ENCODE measurements at places on chromosomes 12 and 14.
A peak's percentile ranks its signal among the peaks of the same experiment; 100 is the strongest.

DNA sequence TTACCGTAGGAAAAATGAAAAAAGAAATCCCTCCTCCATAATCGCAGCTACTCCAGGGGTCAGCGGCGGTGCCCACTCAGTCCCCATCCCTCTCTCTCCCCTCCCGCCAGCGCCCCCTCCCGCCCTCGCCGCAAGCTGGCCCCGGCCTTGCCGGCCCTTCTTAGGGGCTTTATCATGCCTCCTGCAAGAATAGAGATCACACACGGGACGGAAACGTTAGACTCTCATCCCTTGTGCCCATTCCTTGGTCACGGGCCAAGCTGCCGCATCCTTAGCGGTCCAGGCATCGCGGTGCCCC is 692 bp upstream of the COX14 start:
- no peak for DNase-seq

- DNase-seq, result no peak
Measured at GRCh38 chr12:30092983-30093617, 309.4 kb upstream of the TMTC1 start.

GRCh38 chr14:99272899-99273765 is 1.1 kb upstream of the BCL11B start:
- peak; percentile 77 for DNase-seq

DNA sequence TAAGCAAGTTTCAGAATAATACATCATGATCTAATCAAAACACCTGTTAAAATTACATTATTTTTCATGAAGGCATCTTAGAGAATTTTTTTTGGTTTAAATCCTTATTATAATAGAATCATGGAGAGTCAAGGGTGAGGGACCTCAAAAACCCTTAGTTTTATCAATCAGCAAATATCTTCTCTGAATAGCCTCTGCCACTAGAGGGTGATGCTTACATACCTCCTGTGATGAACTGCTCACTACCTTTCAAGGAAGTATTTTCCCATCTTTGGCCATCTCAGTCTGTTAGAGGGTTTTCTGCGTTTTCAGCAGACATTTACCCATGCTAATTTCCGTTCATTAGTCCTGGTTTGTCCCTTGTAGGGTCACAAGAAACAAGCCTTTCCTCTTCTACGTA is 200.2 kb downstream of the TRHDE start:
- no peak for DNase-seq

- no peak for DNase-seq
Measured at GRCh38 chr14:100606687-100607610, 19.7 kb upstream of the BEGAIN start.

- DNase-seq, result peak; percentile 70
Measured at GRCh38 chr14:80434574-80435321, 223.4 kb upstream of the DIO2 start.

GRCh38 chr12:11787933-11788849 is 138.7 kb downstream of the ETV6 start:
- no peak for DNase-seq

DNA sequence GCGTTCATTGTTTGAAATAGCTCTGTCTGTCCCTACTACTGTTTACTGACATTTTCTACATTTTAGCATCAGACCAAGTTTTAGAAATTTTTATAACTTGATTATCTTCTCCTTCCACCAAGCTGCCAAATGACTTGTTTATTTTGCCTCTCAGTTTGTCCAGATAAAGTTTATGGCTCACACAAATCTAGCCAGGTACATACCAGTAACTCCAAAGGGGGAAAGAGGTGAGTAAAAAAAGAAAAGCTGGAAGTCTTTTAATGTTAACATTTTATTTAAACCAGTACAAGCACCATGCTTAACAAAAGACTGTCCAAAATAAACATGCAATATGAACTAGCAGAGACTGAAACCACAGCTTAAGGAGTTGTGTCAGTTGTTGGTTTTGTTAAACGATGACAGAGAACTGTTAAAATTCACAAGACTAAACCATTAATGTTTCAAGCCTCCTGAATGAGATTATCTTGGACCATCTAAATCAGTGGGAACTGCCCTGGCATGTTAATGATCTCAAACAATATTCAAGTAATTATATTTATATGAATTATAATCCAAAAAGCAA is 14.5 kb downstream of the GMFB start:
- DNase-seq, result no peak

- no peak for DNase-seq
Measured at GRCh38 chr12:47303995-47304560, 224.3 kb upstream of the AMIGO2 start.

DNA sequence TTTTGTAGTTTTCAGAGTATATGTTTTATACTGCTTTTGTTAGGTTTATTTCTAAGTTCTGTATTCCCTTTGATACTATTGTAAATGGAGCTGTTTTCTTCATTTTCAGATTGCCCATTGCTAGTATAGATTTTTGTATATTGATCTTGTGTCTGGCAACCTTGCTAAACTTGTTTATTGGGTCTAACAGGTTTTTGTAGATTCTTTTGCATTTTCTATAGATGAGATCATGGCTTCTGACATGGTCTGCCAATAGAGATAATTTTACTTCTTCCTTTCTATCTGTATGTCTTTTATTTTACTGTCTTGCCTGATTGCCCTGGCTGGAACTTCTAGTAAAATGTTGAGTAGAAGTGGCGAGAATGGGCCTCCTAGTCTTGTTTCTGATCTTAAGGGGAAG is 40.3 kb downstream of the ANKRD9 start:
- DNase-seq, result no peak

GRCh38 chr14:69763761-69764510 is 3.0 kb upstream of the SRSF5 start:
- DNase-seq, result no peak

GRCh38 chr12:112514926-112515642 is 96.3 kb downstream of the PTPN11 start:
- no peak for DNase-seq

DNA sequence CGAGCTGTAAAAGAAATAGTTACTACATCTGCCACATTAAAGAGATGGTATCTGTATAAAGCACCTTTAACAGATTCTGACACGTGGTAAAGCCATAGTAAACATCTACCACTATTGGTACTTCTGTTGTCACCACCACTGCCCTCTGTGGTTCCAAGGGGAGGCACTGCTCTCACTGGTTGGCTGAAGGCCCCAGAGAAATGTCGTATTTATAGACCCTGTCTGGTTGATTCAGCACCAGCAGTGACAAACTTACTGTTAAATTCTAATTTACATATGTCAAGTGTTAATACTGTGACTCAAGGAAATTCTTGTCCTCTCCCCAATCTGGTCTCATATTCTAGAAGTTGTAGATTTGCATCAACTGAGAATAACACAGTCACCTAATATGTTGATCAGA is 281.1 kb downstream of the ERC1 start:
- no peak for DNase-seq

DNA sequence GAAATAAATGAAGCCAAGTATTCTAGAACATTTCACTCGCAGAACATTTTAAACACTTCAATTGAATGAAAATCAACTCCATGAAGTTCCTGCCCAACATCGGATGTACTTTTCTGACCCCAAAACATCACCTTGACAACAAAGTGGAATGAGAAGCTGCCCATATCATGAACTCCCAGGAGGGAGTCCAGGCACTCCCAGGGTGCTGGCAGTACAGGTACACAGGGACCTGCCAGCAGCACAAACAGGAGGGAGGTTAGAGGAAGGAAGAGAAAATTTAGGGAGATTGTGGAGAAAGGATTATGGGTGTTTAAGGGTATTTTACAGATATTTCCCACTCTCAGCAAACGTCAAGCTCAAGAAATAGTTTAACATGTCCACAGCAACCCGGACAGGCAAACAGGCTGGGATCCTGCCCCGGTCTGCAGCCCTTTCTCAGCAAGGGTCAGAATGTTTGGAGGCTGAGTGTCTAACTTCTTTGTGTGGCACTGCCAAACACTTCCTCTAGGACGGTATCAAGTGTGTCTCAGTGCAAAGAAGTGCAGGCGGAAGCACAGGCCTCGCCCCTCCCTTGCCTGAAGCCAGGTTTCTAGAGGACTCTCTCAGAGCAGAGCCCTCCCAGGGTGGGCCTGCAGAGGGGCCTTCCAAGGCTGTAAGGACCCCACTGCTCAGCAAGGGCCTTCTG is 72.2 kb downstream of the SETD3 start:
- DNase-seq, result no peak

DNA sequence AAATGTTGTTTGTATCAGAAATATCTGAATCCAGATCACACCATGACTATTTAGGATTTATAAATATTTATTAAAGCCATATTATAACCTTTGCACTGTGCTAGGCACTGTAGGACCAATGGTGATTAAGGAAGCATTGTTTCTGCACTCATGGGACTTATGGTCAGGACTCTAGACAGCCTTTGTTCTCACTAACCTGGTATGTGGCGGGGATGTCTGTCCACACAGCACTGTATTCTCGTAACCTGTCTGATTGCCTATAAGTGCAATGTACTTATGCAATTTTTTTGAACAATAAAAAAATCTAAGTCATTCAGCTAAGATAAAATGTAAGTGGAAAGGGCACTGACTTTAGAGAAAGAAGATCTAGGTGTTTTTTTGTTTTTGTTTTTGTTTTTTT is 6.7 kb upstream of the SSPN start:
- no peak for DNase-seq

GRCh38 chr12:122125452-122126341 is 47.1 kb downstream of the MLXIP start:
- no peak for DNase-seq

- no peak for DNase-seq
Measured at GRCh38 chr12:115519359-115519758, 758.1 kb downstream of the MED13L start.

DNA sequence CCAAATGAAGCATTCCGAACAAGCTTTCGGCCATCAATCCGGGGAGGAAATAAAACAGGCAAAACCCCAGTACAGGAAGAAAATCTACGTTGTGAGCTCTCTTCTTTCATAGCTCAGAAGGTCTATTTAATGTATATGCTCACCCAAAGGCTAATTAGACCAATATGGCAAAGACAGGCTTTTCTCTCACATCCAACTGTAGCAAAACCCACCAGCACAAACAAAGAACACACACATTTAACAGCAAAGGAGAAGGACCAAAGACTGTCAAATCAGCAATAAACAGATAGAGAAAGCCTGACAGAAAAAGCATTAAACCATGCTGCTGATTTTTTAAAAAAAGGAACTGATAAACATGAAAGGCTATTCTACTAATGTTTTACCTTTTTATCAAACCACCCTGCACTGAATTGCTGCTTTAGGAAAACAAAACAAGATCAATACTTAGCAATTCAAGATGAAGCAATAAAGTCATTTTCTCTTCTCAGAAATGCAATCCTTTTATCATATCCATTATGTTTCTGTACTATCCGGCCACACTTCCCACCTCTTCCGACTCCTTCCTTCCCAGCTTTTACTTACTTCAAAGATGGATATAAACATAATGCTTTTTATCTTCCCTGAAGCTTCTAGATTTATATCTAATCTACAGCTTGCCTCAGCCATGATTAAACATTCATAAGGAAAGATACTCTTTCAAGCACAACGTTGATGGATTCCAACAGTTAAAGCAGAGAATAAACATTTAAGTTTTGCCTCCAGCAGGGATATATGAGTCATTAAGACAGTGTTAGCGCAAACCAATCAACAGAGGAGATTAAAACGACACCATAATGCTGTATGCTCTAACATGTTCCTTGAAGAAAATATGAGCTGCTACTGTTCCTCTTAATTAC is 74.6 kb upstream of the BBS10 start:
- no peak for DNase-seq

GRCh38 chr12:42119085-42119633 is 25.5 kb downstream of the GXYLT1 start:
- no peak for DNase-seq

DNA sequence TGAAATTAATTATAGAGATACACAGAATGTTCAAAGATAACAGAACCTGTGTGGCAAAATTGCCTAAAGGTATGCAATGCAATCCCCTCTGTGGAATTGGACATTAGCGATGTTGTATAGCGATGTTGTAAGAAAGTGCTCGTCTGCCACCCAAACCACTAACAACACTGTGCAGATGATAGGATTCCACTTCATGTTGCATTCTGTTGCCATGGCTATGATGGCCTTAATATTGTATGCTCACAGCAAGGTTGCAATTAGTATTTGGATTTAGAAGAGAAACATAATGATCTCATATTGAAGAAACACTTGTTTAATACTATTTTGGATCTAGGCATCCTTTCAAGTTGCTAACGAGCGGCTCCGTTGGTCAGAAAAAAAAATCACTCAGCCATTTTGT is 260.3 kb downstream of the BCAT1 start:
- no peak for DNase-seq

GRCh38 chr12:104279164-104279563 is 24.4 kb upstream of the EID3 start:
- DNase-seq, result no peak

GRCh38 chr14:68680541-68681051 is 112.3 kb downstream of the ZFP36L1 start:
- DNase-seq, result no peak

DNA sequence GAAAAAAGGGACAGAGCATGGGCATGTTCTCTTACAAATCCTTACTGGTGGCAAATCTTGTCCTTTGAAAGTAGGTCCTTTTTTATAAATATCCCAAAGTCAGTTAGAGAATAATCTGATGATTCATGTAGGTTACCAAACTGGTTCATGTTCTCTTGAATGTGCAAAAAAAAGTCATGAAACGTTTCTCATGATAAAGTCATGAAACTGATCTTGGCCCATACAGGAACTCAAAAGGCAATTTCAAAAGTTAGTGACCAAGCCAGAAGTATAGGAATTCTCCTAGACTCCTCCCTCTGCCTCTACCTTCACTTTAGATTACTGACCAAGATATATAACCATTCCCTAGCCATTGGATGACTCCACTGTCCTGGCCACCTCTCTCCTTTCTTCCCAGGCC is 27.3 kb upstream of the SPTSSA start:
- no peak for DNase-seq

GRCh38 chr12:131113568-131114270 is 160.0 kb downstream of the ADGRD1 start:
- DNase-seq, result no peak

DNA sequence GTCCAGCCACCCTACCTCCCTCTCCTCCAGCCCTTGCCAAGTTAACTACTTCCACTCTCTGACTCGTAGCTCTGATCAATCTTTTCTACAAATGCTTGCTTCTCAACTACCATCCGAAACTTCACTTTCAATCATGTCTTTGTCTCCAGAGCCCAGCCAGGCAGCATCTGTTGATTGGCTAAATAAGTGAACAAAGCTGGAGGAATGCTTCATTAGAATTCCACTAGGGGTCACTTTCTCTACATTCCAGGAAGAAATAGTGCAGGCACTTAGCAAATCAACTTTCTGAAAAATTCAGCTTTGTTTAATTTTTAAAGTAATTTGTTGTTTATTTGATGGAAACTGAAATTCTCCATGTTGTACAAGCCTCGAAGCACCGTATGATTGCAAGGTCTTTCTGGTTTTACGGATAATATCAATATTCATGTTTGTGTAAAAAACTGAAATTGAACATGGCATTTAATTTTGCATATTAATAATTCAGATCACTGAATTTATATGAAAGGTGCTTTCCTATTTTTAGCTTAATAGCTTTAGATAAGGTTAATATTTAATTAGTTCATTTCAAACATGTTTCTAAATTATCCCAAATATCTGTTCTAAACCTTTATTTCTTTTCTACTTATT is 32.4 kb upstream of the HELB start:
- peak; percentile 53 for DNase-seq
